Inflammatory macrophage treated with lipopolysaccharide for 4 hours (primary cell): ENCODE measurements at places on chromosomes 16 and 17.

DNA sequence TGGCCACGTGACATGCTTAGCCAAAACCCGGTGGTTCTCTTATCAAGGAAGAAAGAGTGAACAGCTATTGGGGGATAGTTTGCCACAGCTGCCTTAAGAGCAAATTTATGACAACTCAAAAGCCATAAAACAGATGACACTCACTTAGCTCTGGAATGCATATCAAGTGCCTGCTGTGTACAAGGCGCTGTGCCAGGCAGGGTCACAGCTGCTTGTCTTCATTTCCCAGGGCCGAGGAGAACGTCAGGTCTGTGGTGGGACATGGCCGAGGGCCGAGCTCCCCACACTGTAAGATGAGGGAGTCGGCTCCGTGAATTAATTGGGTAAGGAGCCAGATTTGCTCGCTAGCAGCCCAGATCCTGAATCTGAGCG is 14.0 kb downstream of the EEF2K start:
- DNase-seq: no peak

GRCh38 chr16:58843675-58844074 is 109.6 kb upstream of the GOT2 start:
- peak; percentile 41 for DNase-seq

DNA sequence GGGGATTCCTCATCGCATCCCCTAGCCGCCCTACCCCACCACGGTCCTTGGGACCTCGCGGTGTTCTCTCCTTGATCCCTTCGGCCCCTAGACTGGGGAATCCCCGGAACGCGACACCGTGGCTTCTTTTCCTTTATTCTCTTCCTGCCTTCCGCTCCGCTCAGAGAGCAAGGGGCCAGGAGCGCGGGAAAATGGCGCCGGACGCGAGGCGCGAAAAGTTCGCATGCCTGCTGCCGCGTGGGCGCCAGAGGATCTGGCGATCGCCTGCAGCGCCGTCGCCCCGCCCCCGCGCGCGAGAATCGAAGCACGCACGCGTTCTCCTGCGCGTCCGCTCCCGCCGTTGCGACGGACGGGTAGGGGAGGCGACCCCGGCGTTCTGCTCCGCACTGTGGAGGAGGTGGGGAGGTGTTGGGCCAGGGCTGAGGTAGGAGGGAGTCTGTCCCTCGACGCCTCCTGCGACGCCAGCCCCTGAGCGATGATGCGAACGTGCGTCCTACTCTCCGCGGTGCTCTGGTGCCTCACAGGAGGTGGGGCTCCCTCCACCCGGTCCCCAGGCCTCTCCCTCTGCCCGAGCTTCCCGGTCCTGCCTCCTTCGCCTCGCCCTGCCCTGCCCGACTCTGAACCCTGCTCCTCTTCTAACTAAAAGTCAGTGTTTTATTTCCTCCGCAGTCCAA is at the start of gene ZPBP2:
TSS of gene ZPBP2 (plus strand) at position 323 of the 674 bp plus-strand sequence. CDS start at position 476, 153 bp downstream.
- DNase-seq: no peak

DNA sequence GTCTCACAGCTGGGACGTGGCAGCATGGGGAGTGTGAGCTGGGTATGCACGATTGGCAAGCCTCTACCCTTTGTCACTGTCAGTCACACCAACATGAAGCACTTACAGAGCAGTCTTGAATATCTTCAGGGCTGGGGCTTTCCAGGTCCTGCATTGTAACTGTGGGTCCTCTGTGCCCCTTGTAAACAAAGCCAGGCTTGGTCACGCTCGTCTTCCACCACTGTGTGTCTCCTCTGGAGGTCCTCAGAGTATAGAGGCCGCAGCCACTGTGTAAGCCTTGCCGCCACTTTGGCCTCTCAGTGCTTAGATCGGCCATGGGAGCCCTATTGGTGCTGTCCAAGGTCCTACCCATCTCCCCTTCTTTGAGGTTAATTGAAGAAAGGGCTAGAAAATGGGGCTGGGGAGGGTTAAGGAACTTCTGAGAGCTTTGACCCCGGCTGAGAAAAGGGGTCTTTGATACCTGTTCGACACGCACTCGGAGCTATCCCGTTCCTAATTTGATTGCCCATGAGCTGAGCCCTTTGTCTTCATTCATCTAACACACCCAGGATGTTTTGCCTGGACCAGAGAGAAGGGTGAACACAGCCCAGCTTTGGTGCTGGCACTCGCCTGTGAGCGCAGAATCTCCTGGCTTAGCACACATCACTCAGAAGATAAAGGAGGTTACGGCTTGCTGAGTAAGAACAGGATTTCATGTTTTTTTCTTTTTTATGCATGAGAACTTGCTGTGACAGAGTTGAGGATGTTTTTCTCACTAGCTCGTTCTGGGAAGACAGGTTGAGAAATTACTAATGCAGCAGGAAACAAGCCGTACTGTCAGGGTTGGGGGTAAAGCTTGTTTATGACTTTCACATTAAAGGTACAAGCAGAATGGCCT is 267.9 kb downstream of the CPPED1 start:
- no peak for DNase-seq

DNA sequence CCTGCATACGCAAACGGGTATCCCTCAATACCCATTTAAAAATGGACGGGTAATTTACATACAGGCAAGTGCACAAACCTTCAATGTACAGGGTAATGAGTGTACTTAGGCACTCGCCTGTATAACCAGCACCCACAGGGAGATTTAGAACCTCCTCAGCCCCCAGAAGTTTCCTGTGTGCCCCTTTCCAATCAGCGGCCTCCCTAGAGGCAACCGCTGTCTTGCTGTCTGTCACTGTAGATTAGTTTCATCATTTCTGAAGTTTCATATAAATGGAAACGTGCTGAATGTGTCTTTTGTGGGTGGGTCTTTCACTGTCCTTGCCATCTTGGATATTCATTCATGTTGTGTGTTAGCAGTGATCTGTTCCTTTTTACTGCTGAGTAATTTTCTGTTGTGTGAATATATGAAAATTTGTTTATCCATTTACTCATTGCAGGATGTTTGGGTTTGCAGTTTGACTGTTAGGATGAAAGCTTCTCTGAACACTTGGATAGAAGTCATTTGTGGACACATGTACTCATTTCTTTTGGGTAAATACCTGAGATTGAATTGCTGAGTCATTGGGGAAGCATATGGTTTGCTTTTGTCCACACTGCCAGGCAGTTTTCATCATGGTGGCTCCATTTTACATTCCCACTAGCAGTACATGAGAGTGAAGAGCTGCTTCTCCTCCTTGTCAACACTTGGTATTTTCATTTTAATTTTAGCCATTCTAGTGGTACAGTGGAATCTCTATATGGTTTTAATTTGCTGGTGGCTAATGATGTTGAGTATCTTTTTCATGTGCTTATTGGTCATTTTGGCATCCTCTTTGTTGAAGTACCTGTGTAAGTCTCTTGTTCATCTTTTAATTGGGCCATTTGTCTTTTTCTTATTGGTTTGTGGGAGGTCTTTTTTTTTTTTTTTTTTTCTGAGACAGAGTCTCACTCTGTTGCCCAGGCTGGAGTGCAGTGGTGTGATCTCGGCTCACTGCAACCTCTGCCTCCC is 2.1 kb upstream of the ADCY7 start:
- DNase-seq: no peak

GRCh38 chr17:41258406-41258805 is 3.2 kb downstream of the KRTAP9-9 start:
- no peak for DNase-seq

- no peak for DNase-seq
Observed at GRCh38 chr16:88347656-88348376, 34.9 kb upstream of the ZNF469 start.

DNA sequence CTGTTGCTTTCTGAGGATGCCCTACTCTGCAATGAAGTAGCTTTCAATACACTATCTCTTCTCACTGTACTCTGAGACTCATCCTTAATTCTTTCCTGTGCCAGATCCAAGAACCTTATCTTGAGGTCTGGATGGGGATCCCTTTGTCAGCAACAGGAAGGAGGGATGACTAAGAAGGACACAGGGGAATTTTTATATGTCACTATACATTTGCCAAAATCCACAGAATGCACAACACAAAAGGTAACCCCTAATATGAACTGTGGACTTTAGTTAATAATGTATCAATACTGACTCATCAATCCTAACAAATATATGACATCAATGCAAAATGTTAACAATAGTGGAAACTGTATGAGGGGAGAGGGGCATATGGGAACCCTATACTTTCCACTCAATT is 4.7 kb upstream of the RBBP6 start:
- DNase-seq: no peak

- DNase-seq: no peak
Observed at GRCh38 chr16:89120921-89121351, 27.3 kb downstream of the ACSF3 start.

GRCh38 chr17:51029568-51030463 is 90.9 kb downstream of the SPAG9 start:
- DNase-seq: peak; percentile 79

DNA sequence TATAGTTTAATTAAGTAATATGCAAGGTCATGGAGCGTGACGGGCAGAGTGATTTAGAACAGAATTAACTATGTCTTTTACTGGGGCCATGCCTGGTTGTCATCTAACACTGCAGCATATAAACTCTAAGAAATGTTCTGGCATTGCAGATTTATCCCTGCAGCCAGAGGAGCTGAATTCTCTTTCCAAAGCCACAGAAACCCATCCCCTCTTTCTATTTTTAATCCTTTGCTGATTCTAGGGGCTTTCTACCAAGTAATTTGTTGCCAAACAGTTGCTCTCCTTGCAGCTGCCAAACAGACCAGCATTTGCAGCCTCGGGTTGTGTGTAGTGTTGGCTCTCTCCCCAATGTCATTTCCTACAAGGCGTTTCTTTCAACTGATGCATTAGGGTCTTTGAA is 243.2 kb upstream of the MON1B start:
- no peak for DNase-seq

GRCh38 chr17:64001091-64001579 is 3.0 kb downstream of the PRR29 start:
- DNase-seq: no peak

GRCh38 chr17:66438101-66438500 is 135.7 kb downstream of the PRKCA start:
- peak; percentile 73 for DNase-seq

GRCh38 chr17:82836823-82837357 is 2.9 kb downstream of the ZNF750 start:
- peak; percentile 83 for DNase-seq

GRCh38 chr16:64952177-64952576 is 169.7 kb downstream of the CDH11 start:
- no peak for DNase-seq

- no peak for DNase-seq
Observed at GRCh38 chr17:31859487-31860008, 504 bp upstream of the COPRS start.

GRCh38 chr16:19406891-19407491 is 10.7 kb upstream of the TMC5 start:
- DNase-seq: no peak

GRCh38 chr16:12145918-12146317 is 169.4 kb downstream of the SNX29 start:
- DNase-seq: no peak
